Esophagus squamous epithelium (tissue), 5 donors: ENCODE measurements at places on chromosomes 11 and 22. TPM values are rescaled to one million over a fixed set of nuclear protein-coding genes. Genes with fewer than 3 reads are reported as not detected.

The CHRM4 gene
- not detected for total RNA-seq

The GLYATL2 gene
- 2.9 TPM for total RNA-seq

The SMTNL1 gene
- total RNA-seq = not detected

The CADM1 gene
- total RNA-seq = 1.7 TPM

The ABCC8 gene
- not detected for total RNA-seq

The OR51B5 gene
- not detected for total RNA-seq

The OR51V1 gene
- not detected for total RNA-seq

The LRRC32 gene
- 4.9 TPM for total RNA-seq

The TNNI2 gene
- 15.0 TPM for total RNA-seq

The BSCL2 gene
- 34.7 TPM for total RNA-seq

The OR51E1 gene
- not detected for total RNA-seq

The OTOG gene
- not detected for total RNA-seq

The GGTLC2 gene
- total RNA-seq = not detected

The CCDC73 gene
- total RNA-seq = 0.18 TPM
